CD8-positive, alpha-beta memory T cell (primary cell): ENCODE measurements at places on chromosomes 5 and 9. TPM values are rescaled to one million over a fixed set of nuclear protein-coding genes. Genes with fewer than 3 reads are reported as not detected.

ERBIN gene
- total RNA-seq = 40.9 TPM

CDC20B gene
- total RNA-seq = not detected

DNA sequence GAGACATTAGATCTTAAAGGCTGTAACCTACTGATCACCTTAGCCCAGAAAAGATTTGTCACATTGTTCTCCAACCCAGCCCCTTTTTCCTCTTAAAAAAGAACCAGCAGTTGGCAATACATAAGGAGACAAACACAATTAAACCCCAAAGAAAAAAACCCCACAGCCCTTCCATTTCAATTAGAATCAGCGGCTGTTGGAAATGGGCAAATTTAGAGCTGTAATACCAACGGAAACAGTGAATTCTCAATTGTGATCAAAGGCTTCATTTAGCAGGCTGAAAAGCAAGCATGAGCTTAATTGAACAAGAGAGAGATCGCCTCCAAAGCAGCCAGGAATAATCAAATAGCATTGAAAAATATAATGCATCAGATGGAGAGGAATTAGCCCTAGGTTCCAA lies 153.6 kb downstream of the FAM114A2 start:
- no peak for DNase-seq

ANKRD31 gene
- 0.64 TPM for total RNA-seq

- DNase-seq = peak; percentile 92
Measured at GRCh38 chr9:137551264-137552021, at the start of gene MRPL41. Gene MRPL41 (plus strand): TSS chr9:137551879. CDS start chr9:137552082, 203 bp downstream.

- no peak for DNase-seq
Measured at GRCh38 chr5:56561-57290, 35.2 kb upstream of the PLEKHG4B start.

DNA sequence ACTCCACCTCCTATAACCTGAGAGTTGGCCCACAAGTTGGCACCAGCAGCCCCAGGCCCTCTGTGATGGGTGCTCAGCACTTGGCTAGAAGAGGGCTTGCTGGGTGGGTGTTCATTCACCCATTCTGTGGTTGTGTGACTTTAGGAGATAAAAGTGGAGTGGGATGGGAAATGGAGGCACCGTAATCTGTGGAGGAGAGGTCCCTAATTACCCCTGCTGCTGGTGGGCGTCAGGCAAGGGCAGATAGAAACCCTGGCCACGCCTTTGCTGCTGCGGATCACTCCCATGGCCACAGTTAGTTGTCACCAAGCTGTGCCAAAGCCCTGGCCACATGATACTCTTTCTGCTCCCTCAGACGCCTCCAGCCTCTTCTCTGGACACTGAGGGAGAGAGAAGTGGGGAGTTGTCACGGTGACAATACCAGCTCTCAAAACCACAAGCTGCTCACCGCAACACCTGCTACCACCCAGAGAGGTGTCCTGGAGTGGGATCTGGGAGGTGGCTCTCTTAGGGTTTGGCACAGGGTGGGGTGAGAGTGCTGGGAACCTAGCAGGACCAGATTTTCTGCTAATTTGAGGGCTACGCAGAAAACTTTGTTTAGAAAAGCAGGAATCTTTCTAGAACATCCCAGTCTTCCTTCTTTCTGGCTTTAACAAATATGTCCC lies 12.0 kb upstream of the NEUROG1 start:
- no peak for DNase-seq
